HCT116 (cell line): ENCODE measurements at places on chromosomes 5 and 9. TPM values are rescaled to one million over a fixed set of nuclear protein-coding genes. Genes with fewer than 3 reads are reported as not detected.

TRIP13 gene
- 45.0 TPM for total RNA-seq

DHFR gene
- total RNA-seq: 58.7 TPM

IFNA6 gene
- not detected for total RNA-seq

F2RL1 gene
- 119 TPM for total RNA-seq

IL5 gene
- total RNA-seq: not detected

LEAP2 gene
- total RNA-seq: 1.2 TPM

OLFML2A gene
- 6.3 TPM for total RNA-seq

TAF11L12 gene
- total RNA-seq: not detected

SPATA31A5 gene
- not detected for total RNA-seq

OSMR gene
- 46.0 TPM for total RNA-seq

MSX2 gene
- 11.3 TPM for total RNA-seq

SOWAHA gene
- total RNA-seq: 0.39 TPM

CDKN2B-AS1 gene
- total RNA-seq: 1.7 TPM

ZDHHC11B gene
- 3.8 TPM for total RNA-seq

ZNF354C gene
- total RNA-seq: 0.07 TPM

SPINK7 gene
- total RNA-seq: not detected

TAF7 gene
- total RNA-seq: 40.9 TPM

MRPS30 gene
- 101 TPM for total RNA-seq

CCDC192 gene
- not detected for total RNA-seq

INSL4 gene
- total RNA-seq: not detected

NME5 gene
- 3.1 TPM for total RNA-seq

SUSD3 gene
- total RNA-seq: 11.3 TPM

ACOT12 gene
- total RNA-seq: not detected

TCF7 gene
- total RNA-seq: 17.8 TPM

MPDZ gene
- 0.12 TPM for total RNA-seq

CYSRT1 gene
- total RNA-seq: 4.3 TPM

NPR2 gene
- 18.8 TPM for total RNA-seq

DCP2 gene
- 57.1 TPM for total RNA-seq

LPAR1 gene
- total RNA-seq: 7.4 TPM

JAKMIP2 gene
- not detected for total RNA-seq

CATSPER3 gene
- total RNA-seq: 1.7 TPM

DNAJA1 gene
- 117 TPM for total RNA-seq

POU5F2 gene
- 0.44 TPM for total RNA-seq

CSF1R gene
- total RNA-seq: 0.17 TPM

FOXD4L3 gene
- 0.25 TPM for total RNA-seq

FGF10 gene
- total RNA-seq: not detected

CDO1 gene
- 0.17 TPM for total RNA-seq

FCN2 gene
- not detected for total RNA-seq

IL33 gene
- total RNA-seq: not detected

TAF1L gene
- total RNA-seq: not detected

SHB gene
- 28.7 TPM for total RNA-seq

SV2C gene
- total RNA-seq: not detected
